Transverse colon (tissue), 4 donors: ENCODE measurements at places on chromosomes 1 and 21.

DNA sequence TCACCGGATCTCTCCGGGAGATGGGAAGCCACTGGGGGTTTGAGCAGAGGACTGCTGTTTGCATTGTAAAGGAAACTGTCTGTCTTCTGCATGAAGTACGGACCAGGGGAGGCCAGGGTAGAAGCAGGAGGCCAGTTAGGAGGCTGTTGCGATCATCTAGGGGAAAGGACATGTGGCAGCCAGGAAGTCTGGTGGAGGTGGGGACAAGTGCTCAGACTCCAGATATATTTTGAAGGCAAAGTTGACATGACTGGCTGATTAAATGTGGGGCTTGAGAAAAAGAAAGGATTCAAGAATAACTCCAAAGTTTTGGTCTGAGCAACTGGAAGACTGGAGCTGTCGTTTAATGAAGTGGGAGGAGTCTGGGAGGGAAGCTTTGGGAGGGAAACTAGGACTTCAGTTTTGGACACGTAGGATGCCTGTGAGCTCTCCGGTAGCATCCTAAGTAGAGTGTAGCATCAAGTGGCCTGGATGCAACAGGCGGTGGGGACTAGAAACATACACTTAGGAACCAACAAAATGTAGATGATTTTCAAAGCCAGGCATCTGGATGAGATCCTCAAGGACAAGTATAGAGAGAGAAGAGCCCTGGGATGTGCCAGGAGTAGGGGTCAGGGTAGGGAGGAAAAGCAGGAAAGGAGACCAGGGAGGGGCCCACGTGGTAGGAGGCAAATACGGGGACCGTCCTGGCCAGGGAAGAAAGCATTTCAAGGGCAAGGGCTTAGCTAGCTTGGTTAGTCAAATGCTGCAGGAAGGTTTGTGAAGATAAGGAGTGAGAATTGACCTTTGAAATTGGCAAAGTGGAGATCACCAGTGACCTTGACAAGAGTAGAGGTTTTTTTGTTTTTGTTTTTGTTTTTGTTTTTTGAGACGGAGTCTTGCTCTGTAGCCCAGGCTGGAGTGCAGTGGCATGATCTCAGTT, 3.7 kb upstream of the C1orf210 start:
- no peak for DNase-seq

GRCh38 chr21:45264146-45264911, 23.4 kb downstream of the POFUT2 start:
- no peak for DNase-seq

- DNase-seq: no peak
Measured at GRCh38 chr1:202956969-202957368, 1.1 kb downstream of the ADIPOR1 start.

GRCh38 chr1:8381618-8382017, 63.7 kb downstream of the SLC45A1 start:
- no peak for DNase-seq

DNA sequence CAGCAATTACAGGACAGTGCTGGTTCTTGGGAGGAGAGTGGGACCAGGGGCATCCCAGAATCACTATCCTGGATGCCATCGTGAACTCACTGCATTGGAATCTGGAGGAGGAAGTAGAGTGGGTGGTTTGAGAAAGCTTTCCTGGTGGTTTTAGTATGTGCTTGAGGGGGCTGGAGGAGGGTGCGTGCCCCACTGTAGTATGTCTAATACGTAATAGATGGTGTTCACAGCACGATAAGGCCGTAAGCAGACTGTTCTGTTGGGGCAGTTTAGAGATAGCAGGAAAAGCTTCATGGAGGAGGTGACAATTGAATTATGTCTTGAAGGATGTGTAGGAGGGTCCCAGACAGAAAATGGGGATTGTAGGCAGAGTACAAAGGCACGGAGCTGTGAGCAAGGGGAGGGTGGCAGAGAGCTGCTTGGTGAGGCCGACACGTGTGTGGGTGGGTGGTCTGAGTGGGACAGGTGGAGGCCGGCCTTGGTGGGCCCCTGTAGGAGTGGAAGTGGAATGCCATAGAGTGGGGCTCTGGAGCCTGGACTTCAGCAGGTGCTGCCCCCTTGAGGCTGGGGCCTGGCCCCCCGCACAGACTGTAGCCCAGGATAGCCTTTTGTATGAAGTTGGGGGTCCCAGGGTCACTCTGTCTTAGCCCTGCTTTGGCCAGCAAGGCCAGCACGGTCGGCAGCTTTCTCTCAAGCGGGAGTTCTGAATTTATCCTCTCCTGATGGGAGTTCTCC, 37.0 kb downstream of the IL6R start:
- no peak for DNase-seq
